ENCODE measurements at places on chromosomes 5 and 9.

- no peak for DNase-seq
Observed at GRCh38 chr5:131575660-131576227, 59.3 kb downstream of the RAPGEF6 start.

- DNase-seq, result no peak
Observed at GRCh38 chr9:75064307-75065025, 23.5 kb downstream of the NMRK1 start.

- DNase-seq, result peak; percentile 2
Observed at GRCh38 chr5:170681013-170681433, 102.5 kb upstream of the GABRP start.

DNA sequence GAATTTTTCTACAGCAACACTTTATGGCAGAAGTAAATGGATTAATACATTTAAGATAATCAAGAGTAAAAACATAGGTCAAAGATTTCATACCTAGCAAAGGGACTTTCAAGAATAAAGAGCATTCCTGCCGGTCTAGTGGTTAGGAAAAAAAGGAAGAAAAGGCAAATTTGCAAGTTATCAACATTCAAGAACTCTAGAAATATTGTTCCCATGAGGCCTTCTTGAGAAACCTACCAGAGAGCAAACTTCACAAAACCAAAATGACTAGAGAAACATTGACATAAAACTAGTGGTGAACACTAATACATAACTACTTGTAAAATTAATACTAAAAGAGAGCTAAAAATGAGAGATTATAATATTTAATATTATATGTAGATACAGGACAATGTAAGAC is 320.2 kb upstream of the RGMB start:
- DNase-seq, result no peak

DNA sequence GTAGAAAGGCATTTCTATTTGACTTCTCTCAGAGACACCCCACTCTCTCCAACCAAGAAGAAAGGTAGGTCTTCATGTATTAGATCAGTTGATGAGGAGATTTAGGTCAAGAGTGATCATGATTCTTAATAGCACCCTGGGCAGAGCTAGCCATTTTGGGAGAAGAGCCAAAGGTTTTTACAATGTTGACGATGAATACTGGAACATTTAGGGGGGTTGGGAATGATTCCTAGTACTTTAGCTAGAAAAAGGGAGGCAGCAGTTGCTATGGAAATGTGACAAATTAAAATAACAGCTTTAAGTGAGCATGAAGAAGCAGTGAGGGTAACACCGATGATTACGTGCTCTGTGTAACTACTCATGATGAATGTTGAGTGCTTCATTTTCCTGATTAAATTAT is 9.5 kb upstream of the RPS23 start:
- no peak for DNase-seq

DNA sequence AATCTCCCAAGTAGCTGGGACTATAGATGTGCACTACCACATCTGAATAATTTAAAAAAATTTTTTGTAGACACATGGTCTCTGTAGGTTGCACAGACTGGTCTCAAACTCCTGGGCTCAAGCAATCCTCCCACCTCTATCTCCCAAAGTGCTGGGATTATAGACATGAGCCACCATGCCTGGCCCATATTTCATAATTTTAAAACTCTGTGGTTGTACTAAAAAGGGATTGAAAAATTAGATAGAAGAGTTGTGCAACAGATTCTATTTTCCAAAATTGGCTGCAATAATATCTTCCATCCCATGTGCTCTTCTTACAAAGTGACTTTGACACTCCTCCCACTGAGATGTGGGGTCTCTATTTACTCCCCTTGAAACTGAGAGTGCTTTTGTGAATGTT is 7.6 kb upstream of the UHRF2 start:
- peak; percentile 36 for DNase-seq

DNA sequence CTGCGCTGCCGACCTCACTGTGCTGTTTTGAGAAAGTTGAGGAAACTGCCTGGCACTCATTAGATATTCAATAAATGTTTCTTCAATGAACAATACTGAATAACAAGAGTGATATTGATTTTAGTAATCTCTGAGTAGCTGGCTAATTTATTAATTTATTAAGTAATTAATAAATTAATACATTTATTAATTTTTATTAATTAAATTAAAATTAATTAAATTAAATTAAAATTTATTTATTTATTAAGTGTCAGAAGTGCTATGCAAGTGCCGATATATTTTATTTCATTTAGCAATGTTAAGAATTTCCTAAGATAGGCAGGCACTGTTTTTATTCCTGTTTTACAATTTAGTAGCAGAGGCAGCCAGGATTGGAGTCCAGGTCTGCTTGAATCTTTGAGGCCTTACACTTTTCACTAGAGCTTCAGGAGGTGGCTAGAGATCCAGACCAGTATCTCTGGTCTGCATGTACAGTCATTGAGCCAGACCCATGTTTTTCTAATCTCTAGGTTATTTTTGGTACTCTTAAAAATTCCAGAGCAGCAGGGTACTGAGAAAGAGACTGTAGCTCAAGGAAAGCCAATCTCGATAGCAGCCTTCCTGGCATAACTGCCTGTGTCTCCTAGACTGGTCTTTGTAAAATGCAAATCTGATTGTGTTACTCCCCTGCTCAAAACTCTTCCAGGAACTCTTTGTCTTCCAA is 109.2 kb downstream of the ARHGEF28 start:
- DNase-seq, result no peak

DNA sequence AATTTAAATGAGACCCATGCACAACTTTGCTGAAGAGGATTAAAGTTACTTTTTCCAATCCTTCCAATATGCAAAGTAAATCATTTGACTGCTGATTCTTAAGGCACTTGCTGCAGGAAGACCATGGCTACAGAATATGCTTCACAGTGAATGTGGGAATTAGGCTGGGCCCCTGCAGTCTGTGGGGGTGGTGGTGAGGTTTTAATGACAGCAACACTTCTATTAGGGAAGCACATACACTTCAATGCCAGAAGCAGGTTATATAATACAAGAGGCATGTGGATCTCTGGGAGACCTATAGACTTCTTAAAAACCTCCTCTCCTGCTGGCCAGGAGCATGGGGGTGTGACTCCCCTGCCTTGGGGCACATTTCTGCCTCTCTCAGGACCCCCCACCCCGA is 124.5 kb upstream of the KLF9 start:
- DNase-seq, result no peak

DNA sequence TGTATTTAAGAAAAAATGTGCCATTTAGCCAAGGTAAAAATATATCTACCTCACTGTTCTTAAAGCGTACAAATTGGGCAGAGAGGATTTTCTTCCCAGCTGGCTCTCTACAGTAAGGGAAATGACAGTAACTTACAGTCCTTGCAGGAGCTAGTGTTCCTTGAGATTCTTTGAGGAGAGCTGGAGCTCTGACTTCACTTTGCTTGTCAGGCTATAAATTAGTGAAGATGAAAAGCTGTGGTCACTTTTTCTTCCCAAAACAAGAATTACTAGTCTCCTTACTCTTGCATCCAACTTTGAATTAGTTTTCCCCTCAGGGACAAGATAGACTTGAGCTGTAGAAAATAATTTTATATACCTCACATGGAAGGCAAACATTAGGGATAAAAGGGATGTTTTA is 129.9 kb downstream of the ZSWIM6 start:
- DNase-seq, result no peak

DNA sequence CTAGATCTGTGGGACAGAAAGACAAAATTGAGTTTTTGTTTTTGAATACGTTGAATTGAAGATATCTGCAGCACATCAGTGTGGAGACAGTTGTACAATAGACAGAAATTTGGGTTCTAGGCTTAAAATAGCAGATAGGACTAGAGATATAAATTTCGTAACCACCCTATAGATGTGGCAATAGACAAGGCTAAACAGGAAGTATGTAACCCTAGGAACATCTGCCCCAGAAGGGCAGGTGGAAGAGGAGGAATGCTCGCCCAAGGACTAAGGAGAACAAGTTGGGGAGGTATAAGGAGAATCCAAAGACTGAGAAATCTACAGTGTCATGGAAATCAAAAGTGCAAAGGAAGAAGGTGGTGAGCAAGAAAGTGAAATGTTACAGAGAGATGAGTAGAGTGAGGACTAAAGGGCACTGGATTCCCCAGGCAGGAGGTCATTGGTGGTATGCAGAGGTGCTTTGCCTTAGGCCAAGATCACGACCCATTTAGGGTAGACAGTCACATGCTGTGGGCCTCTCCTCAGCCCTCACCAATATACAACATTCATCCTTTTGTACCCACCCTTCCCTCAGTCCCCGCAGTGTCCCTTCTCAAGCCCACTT is 109.1 kb upstream of the ELL2 start:
- DNase-seq, result peak; percentile 22

DNA sequence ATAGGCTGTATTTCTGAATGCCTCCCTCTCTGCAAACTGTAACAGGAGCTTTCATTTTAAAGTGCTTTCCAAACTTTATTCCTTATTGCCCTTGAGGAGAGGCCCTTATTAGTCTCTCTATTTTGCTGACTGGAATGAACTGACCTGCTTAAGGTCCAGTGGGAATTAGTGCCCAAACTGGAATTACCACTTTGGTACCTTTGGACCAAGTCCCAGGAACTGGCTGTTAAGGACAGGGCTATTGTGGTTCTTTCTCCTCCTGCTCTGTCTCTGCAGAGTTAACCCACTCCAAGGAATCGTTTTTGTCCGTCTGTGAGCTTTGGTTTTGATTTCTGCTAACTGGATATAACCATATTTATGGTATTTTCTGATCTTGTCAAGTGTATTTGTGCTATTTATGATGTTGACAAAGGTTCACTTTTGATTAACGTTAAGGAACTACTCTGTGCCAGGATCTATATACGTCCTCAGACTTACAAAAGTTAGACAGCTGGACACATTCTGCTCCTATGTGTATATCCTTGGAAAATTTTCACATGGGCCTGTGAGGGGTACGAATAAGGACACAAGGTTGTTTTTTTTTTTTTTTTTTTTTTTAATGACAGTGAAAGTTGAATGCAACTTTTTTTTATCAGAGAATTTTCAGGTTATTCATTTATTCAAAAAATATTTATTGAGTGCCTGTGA is 189.1 kb upstream of the ANKRD55 start:
- DNase-seq, result no peak

GRCh38 chr5:52668544-52669185 is 119.1 kb upstream of the ITGA1 start:
- DNase-seq, result no peak

- DNase-seq, result no peak
Observed at GRCh38 chr5:535846-536698, 11.8 kb upstream of the SLC9A3 start.

DNA sequence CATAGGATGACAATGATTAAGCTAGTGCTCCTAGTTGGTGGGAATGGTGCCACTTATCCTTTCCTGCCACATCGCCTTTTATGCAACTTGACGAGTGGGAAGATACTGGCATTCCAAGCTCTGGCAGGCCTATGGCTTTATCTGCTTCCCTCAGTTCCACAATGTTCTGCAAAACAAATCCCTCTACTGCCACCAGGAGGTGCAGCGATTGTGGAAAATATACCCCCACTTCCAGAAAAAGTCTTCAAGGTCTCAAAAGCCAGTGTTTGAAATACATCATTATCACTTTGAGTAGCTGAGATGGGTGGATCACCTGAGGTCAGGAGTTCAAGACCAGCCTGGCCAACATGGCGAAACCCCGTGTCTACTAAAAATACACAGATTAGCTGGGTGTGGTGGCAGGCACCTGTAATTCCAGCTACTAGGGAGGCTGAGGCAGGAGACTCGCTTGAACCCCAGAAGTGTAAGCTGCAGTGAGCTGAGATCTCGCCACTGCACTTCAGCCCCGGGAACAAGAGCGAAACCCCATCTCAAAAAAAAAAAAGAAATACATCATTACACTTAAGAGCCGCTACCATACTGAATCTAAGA is 3.4 kb downstream of the CLINT1 start:
- no peak for DNase-seq

DNA sequence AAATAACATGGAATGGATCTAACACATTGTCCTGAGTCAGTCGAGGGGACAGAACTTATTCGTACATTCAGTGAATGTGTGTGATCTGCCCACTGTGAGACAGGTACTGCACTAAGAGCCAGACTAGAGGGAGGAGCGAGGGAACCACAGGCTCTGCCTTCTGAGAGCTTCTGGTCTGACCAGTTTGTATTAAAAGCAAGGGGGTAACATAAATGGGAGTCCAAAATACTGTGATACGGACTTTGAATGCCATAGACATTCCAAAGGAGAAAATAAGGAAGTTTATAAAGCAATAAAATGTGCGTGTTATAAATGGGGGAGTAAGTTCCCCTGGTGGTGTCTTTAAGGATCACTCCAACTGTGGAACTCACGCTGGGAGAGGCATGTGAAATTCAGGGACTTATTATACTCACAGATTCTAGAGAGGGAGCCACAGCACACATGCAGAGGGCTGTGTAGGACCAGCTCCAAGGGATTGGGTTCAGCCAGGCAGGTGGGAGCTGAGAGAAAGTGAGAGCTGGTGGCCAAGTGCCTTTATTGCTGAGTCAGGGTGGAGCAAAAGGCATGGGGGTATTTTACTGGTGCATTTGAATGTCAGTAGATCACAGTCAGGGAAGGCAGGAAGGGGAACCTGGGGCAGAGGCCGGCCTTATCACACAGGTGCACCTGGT is 186.5 kb upstream of the WWC1 start:
- DNase-seq, result no peak

DNA sequence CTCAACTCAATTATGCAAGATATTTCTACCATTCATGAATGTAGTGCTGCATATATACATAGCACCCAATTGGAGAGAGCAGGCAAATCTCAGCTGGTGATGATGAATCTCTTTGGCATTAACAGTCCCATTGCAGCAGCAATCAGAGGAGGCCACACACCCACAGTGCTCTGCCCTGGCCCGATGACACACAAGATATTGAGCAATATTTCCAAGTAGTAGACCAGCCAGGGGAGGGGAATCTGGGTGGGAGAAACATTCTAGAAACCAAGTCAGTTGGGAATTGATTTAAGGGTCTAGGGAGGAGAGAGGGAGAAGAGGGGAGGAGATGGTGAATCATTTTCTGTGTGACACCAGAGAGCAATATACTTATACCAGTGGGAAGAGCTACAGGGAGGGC is 14.9 kb upstream of the C5orf63 start:
- DNase-seq, result no peak

- no peak for DNase-seq
Observed at GRCh38 chr9:20030221-20030620, 241.4 kb upstream of the SLC24A2 start.

- DNase-seq, result no peak
Observed at GRCh38 chr5:142825378-142826089, 55.4 kb downstream of the ARHGAP26 start.

- no peak for DNase-seq
Observed at GRCh38 chr9:68489646-68490045, 51.0 kb downstream of the TMEM252 start.

GRCh38 chr5:174378121-174378874 is 332.8 kb downstream of the NSG2 start:
- DNase-seq, result no peak

GRCh38 chr9:35506359-35506758 is 16.4 kb downstream of the RUSC2 start:
- no peak for DNase-seq

GRCh38 chr5:137497396-137498290 is 1.5 kb downstream of the SPOCK1 start:
- DNase-seq, result no peak

DNA sequence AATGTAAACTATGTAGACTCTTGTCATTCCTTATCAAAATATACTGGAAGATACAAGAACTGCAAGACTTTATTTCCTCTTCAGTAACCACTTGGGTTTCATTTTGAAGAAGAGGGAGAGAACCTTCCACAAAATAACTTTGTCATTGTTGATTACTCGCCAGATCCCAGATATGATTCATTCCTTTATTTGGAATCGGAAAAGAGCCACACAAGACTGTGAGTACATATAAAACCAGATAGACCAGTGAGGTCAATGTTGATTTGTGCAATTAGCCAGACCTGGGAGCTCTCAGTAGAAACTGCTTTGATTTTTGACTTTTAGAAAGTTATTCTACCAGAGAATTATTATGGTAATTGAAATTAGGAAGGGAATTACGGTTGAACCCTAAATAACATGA is 146.1 kb downstream of the TMEM167A start:
- DNase-seq, result no peak
